ENCODE measurements at places on chromosomes 4 and X. TPM values are rescaled to one million over a fixed set of nuclear protein-coding genes. Genes with fewer than 3 reads are reported as not detected.

- DNase-seq = no peak
Measured at GRCh38 chrX:154525606-154526490, 9.8 kb upstream of the FAM3A start.

- no peak for DNase-seq
Measured at GRCh38 chr4:139656614-139657486, 8.8 kb upstream of the MGST2 start.

DNA sequence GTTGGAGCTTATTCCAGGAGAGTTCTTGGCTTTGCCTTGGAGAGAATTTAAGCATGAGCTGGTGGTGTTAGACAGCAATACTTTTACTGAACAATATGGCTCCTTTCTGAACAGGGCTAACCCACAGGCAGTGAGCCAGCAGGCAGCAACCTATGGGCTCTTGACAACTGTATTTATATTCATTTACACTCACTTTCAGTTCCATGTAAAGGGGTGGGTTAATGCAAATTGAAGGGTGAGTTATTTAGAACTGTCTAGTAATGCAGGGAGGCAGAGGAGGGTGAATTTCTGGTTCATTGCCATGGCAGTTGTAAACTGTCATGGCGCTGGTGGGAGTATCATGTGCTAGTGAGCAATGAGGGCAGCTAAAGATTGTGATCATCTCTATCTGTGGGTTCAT, 15.7 kb downstream of the FOXR2 start:
- DNase-seq = no peak

DNA sequence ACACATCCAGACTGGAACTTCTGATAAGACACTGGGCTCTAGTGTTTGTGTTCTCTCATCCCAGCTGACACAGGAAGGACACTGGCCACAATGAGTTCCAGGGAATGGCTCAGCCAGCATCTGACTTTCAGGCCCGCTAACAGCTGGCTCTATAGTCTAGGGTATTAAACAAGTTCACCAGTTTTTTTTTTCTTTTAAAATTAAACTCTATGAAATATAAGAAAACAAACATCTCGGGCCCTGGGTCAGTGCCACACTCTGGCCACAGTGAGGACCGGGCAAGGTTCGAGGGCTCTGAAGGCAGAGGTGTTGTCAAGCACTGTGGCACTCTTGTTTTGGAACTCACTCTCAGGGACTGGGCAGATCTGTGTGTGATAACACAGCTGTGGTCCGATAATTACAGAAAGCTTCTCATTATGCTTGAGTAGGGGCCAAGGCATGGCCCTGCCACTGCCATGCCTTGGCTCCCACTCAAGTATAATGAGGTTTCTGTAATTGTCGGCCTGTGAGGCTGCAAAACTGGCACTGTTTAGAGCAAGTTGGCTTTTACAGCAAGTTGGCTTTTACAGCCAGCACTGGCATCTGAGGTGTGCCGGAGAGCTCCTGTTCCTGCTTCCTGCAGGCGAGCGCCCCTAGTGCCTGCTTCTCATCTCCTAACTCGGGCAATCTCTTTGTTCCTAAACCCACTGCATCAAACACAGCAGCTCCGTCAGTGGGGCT, 62.8 kb downstream of the PPP1R2C start:
- no peak for DNase-seq

Gene SMIM43
- total RNA-seq = not detected

DNA sequence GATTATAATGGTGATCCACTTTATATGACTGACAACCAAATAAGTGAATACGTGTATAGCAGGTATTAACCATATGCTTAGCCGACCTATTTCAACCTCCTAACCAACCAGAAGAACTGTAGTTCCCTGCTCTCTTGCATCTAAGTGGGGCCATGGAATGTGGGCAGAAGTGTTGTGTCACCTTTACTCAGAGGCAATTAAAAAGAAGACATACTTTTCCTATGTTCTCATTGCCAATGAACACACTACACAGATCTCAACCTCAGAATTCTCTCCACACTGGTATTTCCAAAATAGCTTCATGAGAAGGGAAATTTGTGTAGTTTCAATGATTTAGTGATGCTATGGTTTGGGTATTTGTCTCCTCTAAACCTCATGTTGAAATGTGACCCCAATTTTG, 3.2 kb upstream of the NFKB1 start:
- DNase-seq = no peak

- DNase-seq = no peak
Measured at GRCh38 chrX:127764674-127765073, 287.5 kb downstream of the ACTRT1 start.

Gene TSPAN7
- total RNA-seq = 26.5 TPM
